ENCODE measurements at places on chromosomes 2 and 18.

GRCh38 chr2:205273148-205273547 is 409.2 kb upstream of the NRP2 start:
- DNase-seq = no peak

DNA sequence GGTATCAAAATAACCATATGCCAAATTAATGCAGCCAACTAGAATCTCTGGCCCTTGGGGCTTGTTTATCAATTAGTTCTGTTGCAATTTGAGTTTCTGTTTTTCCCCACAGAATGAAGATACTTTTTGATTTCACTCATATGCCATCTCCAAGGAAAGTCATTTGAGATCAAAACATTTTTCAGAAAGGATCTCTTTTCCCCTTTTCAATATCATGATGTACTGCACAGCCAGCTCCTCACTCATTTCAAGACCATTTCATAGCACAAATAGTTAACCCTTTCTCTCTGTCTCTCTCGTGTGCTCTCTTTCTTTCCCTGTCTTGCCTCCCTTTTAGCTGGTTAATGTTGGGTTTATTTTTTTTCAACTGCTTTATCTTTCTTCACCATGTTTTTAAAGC is 387.3 kb downstream of the STK39 start:
- no peak for DNase-seq

DNA sequence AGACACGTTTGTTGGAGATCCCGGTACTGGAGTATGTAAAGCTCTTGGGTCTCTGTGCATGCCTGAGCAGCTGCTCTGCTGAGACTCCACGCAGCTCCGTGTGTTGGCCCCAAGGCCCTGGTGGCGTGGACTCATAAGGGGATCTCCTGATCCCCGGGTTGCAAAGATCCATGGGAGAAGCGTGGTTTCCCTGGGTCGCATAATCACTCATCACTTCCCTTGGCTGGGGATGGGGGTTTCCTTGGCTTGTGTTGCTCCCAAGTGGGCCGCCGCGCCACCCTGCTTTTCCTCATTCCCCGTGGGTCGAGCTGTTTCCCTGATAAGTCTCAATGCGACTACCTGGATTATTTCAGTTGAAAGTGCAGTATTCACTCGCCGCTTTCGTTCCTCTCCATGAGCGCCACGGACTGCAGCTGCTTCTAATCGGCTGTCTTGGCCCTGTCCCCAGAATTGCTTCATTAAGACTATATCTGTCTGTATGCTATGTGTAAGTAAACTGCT is 76.0 kb downstream of the EPC2 start:
- DNase-seq = no peak

GRCh38 chr2:111898703-111899514 is 502 bp downstream of the MERTK start:
- DNase-seq = no peak

DNA sequence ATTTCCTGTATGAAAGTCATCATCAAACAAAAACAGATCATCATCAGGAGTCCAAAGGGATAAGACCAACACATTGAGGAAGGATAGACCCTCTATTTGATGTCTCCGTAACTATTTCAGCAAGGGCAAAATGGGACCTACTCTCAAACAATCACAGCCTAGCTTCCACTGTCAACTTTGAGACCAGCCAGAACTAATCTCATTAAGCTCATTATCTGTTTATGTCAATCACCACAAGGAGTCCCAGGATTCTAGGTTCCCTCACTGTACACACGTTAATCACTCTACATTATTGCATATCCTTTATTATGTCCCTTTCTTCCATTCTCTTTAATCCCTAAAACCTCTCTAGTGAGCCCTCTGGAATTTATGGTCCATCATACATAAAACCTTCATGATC is 370.3 kb upstream of the LINC00305 start:
- DNase-seq = no peak

GRCh38 chr2:184689638-184690037 is 91.3 kb downstream of the ZNF804A start:
- no peak for DNase-seq

DNA sequence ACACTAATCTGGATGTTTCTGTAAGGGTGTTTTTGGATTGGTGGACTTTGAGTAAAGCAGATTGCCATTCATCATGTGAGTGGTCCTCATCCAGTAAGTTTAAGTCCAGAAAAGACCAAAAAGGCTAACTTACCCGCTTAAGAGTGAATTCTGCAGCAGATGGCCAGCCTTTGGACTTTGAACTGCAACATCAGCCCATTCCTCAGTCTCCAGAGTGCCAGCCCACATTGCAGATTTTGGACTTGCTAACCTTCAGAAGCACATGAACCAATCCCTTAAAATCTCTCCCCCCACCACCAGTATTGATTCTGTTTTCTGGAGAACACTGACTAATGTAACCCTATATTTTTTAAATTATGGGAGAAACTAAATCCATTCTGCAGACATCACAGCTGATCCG is 30.0 kb upstream of the SPATS2L start:
- no peak for DNase-seq

GRCh38 chr2:109236147-109236546 is 107.1 kb downstream of the SH3RF3 start:
- no peak for DNase-seq

- DNase-seq = no peak
Measured at GRCh38 chr2:198143156-198143555, 338.8 kb downstream of the PLCL1 start.

GRCh38 chr18:43662657-43663056 is 385.4 kb upstream of the SYT4 start:
- no peak for DNase-seq

GRCh38 chr2:161131074-161131680 is 29.1 kb upstream of the TANK start:
- no peak for DNase-seq

DNA sequence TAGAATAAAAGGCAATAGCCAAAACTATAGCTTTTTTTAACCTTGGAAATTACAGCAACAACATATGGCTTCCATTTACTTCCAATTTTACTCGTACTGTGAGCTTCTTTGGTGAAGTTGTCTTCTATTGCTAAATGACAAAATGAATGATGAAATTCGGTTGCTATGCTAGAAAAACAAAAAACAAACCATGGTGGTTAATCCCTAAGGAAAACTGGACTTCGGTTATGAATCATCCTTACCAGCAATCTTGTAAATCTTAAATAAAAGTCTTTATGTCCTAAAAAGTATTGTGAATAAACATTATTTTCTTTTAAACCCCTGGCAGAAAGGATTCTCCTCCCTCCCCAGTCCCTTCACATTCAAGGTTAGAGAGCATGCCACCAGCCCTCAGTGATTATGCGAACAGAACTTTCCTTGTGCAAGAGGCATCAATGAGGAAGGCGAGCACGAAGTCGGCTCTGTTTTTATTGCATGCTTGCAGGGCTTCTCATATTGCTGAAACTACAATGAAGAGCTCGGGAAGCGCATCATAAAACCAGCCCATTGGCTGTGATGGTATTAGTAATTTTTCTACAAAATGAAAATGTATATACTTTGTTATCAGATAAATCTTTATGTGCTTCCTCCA is 62.9 kb downstream of the ZNF521 start:
- DNase-seq = no peak

DNA sequence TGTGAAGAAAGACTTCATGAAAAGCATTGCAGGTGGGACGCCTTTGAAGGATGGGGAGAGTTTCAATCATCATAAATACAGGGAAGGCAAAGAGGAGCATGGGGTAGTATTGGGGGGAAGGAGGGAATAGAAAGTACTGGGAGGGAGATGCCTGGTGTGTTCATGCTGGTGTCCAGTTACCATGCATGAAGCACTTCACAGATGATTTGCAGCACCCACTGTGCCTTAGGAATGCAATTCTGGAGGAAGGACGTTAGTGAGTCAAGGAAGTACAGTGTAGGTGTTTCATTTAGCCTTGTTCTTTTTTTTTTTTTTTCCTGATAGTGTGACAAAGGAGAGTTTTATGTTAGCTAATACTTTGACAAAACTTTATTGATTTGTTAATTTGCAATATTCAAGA is 36.8 kb downstream of the ADAM23 start:
- no peak for DNase-seq

GRCh38 chr18:78679613-78680260 is 299.9 kb upstream of the SALL3 start:
- no peak for DNase-seq

DNA sequence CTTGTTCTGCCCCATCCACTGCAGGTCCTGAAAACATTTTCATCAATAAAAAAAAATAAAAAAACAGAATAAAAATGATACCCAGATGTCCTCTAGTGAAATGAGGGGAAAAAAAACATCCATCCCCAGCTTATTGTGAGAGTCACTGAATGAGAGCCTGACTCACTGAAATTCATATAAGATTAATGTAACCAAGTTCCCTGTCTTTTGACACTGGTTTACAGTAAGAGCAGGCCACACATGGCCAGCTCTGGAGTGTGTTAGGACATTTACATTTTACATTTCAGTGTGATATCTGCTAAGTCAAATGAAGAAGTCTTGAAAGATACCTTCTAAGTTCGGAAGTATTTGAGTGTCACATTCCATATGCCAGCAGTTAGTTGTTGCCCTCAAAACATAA is 21.1 kb upstream of the IL18R1 start:
- no peak for DNase-seq

DNA sequence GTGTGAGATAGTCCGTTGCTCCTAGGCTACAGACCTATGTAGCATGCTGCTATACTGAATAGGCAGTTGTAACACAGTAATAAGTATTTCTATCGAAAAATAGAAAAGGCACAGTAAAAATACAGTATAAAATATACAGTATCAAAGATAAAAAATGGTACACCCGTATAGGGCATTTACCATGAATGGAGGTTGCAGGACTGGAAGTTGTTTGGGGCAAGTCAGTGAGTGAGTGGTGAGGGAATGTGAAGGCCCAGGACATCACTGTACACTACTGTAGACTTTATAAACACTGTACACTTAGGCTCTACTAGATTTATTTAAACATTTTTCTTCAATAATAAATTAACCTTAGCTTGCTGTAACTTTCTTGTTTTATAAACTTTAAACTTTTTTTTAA is 3.5 kb downstream of the MAP3K20 start:
- DNase-seq = no peak

DNA sequence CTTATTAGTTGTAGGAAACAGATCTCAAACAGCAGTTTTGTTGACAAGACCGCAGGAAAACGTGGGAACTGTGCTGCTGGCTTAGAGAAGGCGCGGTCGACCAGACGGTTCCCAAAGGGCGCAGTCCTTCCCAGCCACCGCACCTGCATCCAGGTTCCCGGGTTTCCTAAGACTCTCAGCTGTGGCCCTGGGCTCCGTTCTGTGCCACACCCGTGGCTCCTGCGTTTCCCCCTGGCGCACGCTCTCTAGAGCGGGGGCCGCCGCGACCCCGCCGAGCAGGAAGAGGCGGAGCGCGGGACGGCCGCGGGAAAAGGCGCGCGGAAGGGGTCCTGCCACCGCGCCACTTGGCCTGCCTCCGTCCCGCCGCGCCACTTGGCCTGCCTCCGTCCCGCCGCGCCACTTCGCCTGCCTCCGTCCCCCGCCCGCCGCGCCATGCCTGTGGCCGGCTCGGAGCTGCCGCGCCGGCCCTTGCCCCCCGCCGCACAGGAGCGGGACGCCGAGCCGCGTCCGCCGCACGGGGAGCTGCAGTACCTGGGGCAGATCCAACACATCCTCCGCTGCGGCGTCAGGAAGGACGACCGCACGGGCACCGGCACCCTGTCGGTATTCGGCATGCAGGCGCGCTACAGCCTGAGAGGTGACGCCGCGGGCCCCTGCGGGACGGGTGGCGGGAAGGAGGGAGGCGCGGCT is at the start of gene TYMS:
Gene TYMS (plus strand): TSS at position 343 of the 690 bp plus-strand sequence. CDS start 90 bp downstream, at position 433.
- no peak for DNase-seq

DNA sequence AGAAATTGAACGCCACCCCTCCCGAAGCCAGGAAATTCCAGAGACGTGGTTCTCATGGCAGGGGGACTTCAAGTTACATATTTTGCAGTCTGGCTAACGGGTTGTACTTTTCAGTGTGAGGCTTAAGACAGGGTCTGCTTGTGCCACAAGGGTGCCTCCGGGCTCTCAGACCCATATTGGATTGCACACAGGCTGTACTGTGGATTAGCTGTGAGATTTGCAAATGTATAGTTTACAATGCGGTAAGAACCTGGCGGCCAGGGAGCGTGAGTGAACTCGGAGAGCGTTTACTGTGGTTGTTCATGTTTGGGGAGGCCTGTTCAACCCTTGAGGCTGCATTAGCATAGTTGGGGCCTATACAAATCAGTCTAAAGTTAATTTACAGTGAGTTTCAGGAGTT is 143.9 kb upstream of the SIX2 start:
- no peak for DNase-seq

DNA sequence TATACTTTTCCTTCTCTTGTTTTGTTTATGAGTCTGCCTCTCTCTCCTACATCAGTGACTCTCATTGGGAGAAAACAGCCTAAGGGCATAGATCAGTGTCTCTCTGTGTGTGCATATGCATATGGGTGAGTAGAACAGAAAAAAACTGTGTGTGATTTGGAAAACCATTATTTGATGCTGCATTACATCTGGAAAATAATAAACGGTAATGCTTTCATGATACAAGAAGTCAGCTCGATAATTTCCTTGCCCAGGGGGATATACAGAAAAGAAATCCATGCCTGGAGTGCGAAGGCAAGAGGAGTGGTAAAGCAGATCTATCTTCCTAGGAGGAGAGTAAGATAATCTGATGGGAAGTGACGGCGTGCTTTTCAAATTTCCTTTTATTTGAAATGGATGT is 221.5 kb upstream of the LYPD1 start:
- no peak for DNase-seq

GRCh38 chr2:14944562-14945346 is 312.2 kb downstream of the LRATD1 start:
- DNase-seq = no peak

GRCh38 chr2:45330637-45331409 is 280.2 kb downstream of the SRBD1 start:
- no peak for DNase-seq

GRCh38 chr2:182182436-182182835 is 196.8 kb downstream of the PPP1R1C start:
- no peak for DNase-seq

DNA sequence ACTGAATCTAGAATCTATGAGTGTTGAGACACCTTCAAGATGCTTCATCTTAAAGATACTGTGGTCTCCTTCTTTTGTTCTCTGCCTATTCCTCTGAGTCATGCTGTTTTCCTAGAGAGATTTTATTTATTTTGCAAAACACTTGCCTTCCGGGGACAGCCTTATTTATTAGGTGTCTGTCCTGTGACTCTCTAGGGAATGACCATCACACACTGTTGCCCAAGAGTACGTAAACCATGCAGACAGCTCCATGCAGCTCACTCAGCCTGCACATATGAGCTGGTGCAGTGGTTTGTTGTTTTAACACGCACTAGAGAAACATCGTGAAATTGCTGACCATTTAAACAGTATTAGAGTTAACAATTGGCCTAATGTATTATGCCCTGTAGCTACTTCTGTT is 12.4 kb upstream of the ADCYAP1 start:
- no peak for DNase-seq

- DNase-seq = no peak
Measured at GRCh38 chr2:153770359-153770991, 101.2 kb upstream of the GALNT13 start.

- no peak for DNase-seq
Measured at GRCh38 chr2:165251366-165251765, 12.2 kb downstream of the SCN2A start.

- no peak for DNase-seq
Measured at GRCh38 chr2:6822406-6822805, 43.3 kb downstream of the CMPK2 start.

Measured in stimulated activated CD4-positive, alpha-beta T cell treated with anti-CD3 and anti-CD28 coated beads, Interleukin-1b, Interleukin-23, amount 100 ng/mL, for 1 hour (primary cell).